ENCODE measurements at places on chromosomes 5 and 9.
A peak's percentile ranks its signal among the peaks of the same experiment; 100 is the strongest.

DNA sequence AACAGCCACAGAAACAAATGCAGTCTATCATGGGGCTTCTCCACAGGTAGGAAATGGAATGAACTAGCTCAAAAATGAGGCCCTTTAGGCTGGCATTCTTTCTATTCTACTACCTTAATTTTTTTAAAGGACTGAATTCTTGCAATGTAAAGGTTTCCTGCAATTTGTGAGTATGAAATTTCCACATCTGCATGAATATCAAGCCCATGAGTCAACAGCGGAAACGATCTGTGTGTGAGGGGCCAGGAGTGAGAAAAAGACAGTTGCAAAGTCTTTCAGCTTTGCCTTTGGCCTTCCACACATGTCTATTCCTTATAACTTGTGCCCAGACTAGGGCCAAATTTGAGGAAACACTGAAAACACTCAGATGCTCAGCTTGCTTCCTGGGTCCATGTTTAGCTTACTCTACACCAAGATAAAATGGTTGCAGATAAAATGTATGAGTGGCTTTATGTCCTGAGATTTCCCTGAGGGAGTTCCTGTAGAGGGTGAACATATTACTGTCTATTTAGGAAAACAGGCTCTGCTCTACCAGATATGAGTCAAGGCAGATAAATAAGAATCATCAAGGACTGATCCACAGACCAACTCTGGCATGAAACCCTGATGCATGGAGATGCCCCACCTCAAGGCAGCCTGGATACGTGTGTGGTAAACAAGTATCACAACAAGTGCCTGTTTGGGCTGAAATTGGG, 46.5 kb downstream of the RETREG1 start:
- peak; percentile 76 for DNase-seq

GRCh38 chr5:20335978-20336377, 348.0 kb upstream of the CDH18 start:
- no peak for DNase-seq

- no peak for DNase-seq
These were observed 75.8 kb downstream of the AOPEP start for GRCh38 chr9:94802251-94802650.

GRCh38 chr9:16597136-16597535, 273.3 kb downstream of the BNC2 start:
- no peak for DNase-seq

DNA sequence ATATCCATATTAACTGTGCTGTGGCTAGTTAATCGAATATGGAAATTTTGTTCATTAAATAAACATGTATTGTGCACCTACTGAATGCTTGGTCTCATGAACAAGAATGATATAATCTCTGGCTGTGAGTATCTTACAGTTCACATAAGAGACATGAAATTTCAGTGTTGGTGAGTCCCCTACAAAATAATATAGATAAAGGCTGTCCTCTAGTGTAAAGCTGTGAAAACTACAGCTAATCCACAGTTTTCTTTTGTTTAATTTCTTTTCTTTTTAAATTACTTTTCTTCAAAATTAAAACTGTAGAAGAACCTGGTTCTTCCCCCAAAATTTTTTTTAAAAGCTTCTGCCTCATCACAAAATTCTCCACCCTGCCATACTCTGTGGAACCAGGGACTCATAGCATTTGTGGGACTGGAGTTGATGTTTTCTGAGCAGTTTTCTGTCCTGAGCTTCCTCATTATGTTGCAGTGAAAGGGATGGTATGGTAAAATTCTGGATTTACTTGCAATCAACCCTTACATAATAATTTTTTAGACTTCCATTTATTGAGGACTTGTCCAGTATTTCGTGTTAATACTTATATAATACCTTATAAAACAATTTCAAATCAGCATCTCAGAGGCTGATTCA, 135.0 kb downstream of the STK32A start:
- no peak for DNase-seq

DNA sequence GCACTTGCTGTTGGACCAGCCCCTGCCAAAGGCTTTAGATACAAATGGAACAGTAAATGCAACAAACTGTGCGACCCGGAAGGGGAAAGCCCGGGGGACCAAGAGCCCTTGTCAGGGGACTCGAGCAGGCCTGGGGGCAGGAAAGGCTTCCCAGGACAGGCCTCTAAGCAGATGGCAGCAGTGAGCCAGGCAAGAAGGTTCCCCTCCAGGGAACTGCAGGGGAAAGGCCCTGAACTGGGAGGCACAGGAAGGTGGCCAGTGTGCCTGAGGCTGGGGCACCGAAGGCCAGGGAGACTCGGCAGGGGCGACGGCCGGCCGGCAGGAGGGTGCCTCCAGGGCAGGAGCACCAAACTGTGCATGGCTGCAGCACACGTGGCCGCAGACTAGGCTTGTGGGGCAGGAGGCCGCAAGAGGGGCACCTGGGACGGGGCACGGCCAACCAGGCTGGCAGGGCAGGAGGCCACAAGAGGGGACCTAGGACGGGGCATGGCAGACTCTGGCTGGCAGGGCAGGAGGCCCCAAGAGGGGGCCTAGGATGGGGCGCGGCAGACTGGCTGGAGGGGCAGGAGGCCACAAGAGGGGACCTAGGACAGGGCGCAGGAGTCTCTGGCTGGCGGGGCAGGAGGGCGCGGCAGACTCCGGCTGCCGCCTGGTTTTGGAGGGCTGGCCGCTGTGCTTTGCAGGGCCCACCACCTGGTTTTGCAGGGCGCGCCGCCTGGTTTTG, 10.0 kb downstream of the VAV2 start:
- no peak for DNase-seq

- DNase-seq = no peak
These were observed 15.8 kb upstream of the SLC35D2 start for GRCh38 chr9:96399325-96399633.

DNA sequence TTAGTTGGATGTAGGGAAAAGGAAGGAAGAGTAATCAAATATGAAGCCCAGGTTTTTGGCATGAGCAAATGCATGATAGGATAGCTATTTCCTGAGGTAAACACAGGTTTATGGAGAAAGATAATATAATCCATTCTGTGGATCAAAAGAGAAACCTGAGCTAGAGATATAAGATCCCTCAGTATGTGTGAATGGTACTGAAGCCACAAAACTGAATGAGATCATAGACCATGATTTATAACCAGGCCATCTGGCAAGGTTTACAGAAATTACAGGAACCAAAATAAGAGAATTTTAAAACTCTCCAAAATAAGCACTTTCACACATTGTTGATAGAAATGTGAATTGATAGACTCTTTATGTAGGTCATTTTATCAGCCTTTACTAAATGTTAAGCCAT, 28.7 kb upstream of the ECM2 start:
- no peak for DNase-seq

DNA sequence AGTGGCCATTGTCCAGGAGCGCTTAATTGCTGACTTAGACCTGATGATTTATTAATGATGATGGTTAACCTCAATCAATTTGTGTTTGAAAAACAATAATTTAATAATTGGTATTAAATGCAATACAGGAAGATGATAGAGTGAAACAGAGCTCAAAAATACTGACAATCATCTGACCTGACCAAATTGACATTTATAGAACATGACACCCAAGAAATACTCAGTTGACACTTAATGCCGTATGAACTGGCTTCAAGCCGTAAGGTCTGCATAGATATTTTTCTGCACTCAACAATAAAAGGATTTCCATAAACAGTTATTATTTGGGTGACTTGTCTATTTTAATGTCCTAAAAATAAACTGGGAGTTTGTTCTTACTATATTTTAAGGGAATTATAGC, 159.2 kb downstream of the TRIO start:
- DNase-seq = no peak

All from foreskin keratinocyte (primary cell).